ENCODE measurements at places on chromosomes 4 and X. TPM values are rescaled to one million over a fixed set of nuclear protein-coding genes. Genes with fewer than 3 reads are reported as not detected.

Gene PRR32
- not detected for total RNA-seq

Gene ARFIP1
- 47.9 TPM for total RNA-seq

Gene DDX53
- total RNA-seq = not detected

Gene SMR3B
- total RNA-seq = not detected

Gene SULT1E1
- not detected for total RNA-seq

Gene HCCS
- 47.4 TPM for total RNA-seq

Gene MID1
- total RNA-seq = 25.2 TPM

Gene GPR78
- total RNA-seq = not detected

GRCh38 chr4:171441300-171441941 is 371.8 kb upstream of the GALNTL6 start:
- no peak for DNase-seq

GRCh38 chr4:183074288-183074990 is 24.6 kb upstream of the WWC2 start:
- DNase-seq = no peak

DNA sequence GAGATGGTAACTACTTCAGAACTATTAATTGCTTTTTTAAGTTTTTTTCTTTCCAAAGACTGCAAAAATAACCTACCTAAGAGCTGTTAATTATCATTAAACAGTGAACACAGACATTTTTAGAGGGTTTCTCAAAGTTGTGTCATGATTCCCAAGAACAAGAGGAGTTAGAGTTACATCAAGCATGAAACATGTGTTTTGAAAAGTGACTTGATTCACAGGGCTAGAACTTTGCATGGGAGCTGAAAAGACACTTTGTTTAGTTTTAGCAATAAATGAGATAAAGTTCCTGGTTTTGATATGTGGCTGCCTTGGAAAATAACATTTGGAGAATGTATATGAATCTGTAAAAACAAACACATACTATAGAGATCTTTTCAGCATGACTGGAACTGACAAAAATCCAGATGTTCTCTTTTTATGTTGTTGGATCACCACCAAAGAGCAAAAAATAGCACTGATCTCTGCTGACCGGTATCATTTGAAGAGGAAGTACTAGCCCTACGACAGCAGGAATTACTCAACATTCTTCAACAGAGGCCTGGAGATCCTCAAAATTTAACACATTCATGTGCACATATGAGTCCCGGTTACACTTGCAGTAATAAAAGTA is 173.0 kb upstream of the PCDH18 start:
- DNase-seq = no peak

DNA sequence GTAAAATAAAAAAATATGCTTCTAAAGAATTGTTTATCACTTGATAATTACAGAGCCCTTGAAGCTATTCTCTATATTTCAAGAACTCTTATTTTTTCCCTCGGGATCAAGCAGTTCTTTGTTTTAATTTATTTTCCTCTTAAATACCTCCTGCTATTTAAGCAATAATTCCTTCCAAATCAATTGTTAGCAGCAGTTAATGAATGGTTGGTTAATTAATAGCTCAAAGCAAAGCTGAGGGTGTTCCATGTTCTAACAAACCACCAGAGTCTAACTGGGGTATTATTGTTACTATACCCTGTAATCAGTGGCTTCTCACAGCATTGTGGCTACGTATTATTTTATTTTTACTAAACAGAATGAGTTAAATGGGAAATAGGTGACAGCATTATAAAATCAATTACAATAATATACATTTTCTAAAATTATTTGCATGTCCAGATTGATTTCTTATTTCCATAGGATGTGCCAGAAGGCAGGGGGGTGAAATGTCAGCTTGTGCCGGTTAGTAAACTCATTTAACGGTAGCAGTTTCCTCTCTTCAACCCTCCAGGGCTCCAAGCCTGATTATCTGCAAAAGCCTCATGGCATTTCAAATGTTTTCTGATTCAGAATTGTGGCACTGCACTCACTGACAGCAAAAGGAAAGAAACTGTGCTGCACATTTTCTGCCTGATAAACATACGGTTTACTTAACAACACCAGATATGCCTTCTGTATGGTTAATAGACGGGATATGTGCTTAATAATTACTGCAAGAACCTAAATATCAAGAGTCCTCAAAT is 286.9 kb upstream of the EMCN start:
- no peak for DNase-seq

DNA sequence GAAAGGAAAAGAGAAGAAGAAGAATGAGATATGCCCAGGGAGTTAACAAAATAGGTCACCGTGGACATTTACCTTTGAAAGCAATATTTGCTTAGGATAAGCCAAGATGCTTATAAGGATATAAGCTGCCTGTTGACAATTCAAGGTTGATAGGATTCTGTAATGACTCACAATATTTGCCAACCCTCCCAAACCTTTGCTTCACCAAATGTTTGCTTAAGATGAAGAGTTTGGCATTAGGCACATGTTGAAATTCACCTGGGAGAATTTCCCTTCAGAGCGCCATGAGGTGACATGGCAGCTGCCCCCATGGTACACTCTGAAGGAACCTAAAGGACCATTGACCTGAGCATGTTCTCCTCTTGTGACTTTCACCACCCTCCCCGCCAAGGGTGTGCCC is 4.6 kb downstream of the PALLD start:
- no peak for DNase-seq

DNA sequence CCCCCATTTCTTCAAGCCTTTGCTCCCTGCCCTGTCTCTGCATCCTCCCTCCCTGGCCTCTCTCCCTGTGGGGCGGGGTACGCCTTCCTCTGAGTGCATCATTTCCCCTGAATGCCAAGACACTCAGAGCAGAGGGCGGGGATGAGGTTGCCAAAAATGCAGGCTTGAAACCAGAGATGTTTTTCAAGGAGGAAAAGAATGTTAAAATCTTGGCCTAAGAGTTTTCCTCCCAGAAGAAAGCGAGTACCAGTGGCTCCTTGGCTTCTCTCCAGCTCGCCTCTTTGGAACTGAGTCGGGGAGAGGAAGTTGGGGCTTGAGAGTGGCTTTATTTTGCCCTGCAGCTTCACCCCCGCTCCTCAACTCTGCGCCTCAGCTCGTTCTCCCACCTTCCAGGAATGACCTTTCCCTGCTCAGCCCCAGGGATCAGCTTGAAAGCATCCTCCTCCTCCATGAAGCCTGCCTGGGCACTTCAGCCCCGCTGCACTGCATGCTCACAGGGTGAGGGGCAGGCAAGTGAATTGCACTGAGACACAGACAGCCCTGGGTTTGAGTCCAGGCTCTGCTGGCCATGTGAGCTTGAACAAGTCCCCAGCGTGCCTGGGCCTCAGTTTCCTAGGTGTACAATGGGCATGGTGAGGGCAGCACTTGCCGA is 57.5 kb upstream of the SORCS2 start:
- no peak for DNase-seq

- DNase-seq = no peak
These were observed 24.3 kb downstream of the ZBTB33 start for GRCh38 chrX:120274958-120275357.

DNA sequence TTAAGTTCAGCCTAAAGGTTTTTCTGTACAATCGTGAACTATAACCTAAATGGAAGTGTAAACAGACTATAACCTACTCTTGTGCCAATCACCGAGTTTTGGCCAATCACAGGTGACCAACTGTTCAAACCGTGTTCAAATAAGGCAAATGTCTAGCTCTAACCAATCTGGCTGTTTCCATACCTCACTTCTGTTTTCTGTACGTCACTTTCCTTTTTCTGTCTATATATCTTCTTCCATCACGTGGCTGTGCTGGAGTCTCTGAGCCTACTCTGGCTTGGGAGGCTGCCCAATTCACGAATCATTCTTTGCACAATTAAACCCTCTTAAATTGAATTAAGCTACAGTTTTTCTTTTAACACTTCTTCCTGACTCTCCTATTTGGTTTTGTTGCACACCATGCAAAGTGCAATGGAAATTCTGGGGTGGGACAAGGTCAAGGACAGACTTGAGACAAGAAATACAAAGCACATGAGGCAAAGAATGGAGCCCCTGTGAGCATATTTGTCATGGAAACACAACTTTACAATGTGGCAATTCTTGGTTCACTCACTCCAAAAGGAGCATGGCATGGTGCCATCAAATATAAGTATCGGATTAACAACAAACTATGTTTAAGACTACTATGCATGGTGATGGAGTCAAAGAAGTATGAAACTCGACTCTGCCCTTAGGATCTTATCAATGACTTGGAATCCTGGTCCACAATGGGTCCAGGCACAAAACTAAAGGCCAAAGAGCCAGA is 115.7 kb upstream of the FAM9B start:
- DNase-seq = no peak

DNA sequence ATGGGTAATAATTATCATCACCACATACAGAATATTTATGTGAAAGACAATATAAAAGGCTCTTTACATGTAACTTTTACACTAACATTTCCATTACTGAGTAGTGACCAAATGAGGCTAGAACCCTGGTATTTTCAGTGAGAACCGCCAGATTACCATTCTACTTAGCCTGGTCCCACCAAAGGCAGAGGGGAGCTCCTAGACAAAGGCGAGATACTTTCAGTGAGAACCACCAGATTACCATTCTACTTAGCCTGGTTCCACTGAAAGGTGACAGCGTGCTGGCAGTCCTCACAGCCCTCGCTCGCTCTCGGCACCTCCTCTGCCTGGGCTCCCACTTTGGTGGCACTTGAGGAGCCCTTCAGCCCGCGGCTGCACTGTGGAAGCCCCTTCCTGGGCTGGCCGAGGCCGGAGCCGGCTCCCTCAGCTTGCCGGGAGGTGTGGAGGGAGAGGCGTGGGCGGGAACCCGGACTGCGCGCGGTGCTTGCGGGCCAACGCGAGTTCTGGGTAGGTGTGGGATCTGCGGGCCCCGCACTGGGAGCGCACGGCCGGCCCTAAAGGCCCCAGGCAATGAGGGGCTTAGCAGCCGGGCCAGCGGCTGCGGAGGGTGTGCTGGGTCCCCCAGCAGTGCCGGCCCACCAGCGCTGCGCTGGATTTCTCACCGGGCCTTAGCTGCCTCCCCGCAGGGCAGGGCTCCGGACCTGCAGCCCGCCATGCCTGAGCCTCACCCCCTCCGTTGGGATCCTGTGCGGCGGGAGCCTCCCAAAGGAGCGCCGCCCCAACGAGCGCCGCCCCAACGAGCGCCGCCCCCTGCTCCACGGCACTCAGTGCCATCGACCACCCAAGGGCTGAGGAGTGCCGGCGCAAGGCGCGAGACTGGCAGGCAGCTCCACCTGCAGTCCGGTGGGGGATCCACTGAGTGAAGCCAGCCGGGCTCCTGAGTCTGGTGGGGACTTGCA is 1276.1 kb downstream of the PCDH7 start:
- no peak for DNase-seq

DNA sequence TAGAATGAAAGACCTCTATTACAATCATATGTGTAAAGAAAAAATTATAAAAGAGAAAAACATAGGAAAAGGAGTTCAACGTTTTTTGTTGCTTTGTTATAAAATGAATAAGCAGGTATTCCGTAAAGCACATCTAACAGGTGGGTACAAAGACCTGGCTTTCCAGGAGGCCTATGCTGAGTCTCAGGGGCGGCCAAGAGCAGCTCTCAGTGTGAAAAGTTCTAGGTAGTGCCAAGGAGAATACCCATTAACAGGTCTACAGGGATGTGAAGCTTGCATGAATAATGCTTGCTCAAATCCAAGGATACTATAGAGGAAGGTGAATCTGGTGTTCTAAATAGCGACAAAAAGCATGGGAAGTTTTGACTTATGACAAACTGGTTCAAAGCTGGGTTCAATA is 944.4 kb downstream of the PDHA2 start:
- no peak for DNase-seq

- no peak for DNase-seq
These were observed 21.7 kb upstream of the ATXN3L start for GRCh38 chrX:13341491-13342101.

DNA sequence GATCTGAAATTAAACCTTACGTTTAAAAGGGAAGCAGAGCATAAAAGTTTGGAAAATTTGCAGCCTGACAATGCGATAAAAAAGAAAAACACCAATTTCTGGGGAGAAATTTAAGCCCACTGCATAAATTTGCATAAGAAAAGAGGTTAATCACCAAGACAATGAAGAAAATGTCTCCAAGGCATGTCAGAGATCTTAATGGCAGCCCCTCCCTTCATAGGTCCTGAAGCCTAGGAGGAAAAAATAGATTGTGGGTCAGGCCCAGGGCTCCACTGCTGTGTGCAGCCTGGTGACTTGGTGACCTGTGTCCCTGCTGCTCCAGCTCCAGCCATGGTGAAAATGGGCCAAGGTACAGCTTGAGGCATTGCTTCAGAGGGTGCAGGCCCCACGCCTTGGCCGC is 264.0 kb upstream of the CT83 start:
- DNase-seq = no peak

- no peak for DNase-seq
These were observed 98.8 kb downstream of the NPNT start for GRCh38 chr4:105994061-105994460.

GRCh38 chr4:123248085-123248659 is 148.4 kb upstream of the SPRY1 start:
- DNase-seq = no peak

GRCh38 chrX:118824173-118824730 is 628 bp downstream of the ZCCHC12 start:
- no peak for DNase-seq

DNA sequence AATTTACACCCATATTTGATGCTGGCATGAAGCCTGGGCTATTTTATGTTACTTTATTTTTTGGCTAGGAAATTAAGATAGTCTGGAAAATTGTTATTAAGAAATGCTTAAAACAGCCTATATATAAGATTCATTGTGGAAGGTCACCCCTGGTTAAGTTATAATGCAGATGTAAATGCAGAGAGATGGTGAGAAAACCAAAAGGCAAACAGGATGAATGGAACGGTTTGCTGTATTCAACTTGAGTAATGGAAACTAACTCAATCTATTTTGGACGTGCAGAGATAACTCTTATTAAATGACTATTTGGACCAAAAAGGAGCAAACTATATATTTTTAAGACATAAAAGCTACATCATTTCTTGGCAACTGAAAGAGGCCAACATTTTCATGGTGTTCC is 446.3 kb upstream of the FRG1 start:
- no peak for DNase-seq

DNA sequence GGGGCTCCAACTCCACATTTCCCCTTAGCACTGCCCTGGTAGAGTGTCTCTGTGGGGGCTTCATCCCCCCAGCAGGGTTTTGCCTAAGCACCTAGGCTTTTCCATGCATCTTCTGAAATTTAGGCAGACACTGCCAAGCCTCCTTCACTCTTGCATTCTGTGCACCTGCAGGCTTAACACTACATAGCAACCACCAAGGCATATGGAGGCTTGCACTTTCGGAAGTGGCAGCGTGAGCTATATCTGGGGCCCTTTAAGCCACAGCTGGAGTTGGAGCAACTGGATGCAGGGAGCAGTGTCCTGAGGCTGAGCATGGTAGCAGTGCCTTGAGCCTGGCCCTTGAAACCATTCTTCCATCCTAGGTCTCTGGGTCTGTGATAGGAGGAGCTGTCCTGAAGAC is 214.8 kb upstream of the RPL34 start:
- DNase-seq = no peak

GRCh38 chrX:32532262-32532661 is 679.1 kb downstream of the DMD start:
- no peak for DNase-seq

DNA sequence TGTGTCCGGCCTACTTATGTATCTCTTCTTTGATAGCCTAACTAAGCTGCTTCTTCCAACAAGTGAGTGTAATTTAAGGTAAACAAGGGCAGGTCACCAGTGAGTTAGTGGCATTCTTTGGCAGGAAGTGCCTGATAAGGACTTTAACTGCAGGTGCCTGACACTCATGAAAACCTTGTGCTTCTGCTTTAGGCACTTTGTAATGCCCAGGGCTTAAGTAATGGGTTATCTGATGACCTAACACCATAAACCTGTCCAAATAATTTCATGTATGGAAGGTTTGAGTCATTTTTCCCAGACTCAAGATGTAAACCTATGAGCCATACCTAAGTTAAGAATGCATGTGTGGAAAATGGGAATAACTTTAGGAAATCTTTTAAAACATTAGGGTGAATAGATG is 43.0 kb downstream of the BCOR start:
- DNase-seq = no peak
